A172 (cell line): ENCODE measurements at places on chromosomes 2 and 18.

DNA sequence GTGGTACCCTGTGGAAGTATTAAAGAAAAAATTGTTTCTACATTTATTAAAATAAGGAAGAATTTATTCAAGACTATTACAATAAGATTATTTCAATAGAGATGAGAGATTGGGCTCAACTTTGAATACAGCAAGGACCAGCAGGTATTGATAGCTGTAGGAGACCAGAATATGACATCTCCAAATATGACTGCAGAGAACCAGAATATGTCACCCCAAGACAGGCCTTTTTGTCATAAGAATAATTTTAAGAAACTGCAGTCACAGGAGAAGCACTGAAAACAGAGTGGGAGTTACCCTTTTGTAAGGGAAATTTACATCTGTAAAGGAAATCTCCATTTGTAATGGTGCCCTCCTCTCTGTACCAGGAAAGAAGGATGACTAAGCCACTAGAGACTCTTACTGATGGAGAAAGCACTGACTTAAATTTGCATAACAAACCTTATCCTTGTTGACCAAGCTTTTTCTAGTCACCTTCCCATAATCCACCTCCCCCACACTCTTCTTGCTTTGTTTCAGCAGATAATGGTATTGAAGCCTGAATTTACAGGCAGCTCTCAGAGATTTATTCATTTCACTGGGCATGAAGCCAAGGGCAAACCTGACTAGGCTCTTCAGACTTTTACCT lies 145.1 kb upstream of the RMP24 start:
- DNase-seq, result no peak

DNA sequence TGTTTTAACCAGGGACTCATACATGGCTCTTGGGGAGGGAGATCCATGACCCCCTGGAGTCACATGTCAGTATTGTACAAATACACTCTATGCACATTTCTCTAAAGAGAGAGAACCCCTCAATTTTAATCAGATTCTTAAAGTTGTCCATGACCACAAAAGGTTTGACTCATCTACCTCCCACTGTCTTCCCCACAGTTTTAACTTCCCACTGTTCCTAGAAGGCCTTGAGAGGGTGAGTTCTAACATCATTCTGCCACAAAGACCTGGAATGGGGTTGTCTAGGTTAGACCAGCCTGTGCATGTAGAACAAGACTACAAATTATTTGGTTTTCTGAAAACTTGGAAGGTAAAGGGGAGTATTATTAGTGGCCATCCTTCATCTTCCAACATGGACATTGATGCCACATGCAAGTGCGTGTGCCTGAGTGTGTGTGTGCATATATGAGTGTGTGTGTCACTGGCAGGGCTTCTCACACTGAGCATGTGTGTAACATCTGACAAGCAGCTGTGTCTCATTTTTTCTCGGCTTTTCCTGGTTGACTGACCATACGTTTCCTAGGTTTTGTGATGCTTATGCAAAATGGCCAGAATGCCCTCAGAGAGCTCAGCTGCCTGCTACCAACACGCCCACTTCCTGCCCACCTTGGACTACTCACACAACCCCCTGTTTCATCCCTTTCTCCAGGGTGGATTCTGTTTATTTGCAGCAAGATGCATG lies 94.6 kb upstream of the LGALSL start:
- peak; percentile 67 for DNase-seq

DNA sequence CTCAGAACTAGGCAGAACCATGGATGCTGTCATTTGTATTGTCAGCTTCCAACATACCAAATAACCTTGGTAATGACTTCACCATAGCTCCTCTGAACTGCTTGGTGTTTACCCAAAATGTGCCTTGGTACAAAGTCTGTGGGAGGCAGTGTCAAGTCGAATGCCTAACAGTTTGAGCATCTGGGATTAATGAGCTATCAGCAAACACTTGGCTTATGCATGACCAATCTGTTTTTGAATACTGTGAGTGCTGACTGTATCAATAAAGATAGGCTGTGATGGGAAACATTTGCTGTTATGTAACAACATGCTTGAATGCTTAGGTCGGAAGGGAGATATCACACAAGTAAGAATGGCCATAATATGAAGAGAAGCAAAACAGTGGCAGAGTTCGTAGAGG lies 455.4 kb downstream of the CMPK2 start:
- DNase-seq, result no peak

GRCh38 chr2:224099861-224100643 lies 61.0 kb upstream of the SERPINE2 start:
- DNase-seq, result no peak

- DNase-seq, result peak; percentile 76
Observed at GRCh38 chr2:216698895-216699294, 3.5 kb upstream of the IGFBP5 start.

DNA sequence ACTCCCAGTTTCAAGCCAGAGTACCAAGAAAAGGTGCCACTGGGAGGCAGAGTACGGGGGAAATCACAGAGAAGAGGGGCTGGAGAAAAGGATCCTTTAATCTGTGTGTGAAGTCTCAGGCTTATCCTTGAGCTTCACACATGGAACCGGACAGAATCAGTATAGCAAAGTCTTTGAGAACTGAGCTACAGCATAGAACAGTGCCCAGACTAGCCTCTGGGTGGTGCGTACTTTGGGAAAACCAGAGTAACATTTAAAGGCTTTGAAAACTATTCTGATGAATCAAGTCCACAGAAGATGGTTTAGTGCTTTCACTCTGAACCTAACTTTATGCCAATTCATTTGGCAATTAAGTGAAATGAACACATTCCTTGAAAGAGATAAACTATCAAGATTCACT lies 83.1 kb downstream of the BABAM2 start:
- no peak for DNase-seq

- no peak for DNase-seq
Observed at GRCh38 chr18:58045242-58046092, 1.4 kb downstream of the NEDD4L start.

DNA sequence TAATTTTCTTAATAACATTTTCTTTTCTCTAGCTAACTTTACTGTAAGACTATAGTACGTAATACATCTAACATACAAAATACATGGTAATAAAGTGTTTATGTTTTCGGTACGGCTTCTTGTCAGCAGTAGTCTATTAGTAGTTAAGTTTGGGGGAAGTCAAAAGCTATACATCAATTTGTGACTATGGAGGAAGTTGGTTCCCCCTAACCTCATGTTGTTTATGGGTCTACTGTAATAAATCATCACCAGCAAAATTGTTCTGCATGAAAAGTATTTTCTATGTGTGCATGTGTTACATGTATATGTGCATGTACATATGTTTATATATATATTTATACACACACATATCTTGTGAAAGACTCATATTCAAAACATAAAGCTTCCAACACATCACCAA lies 303.0 kb downstream of the TRIB2 start:
- no peak for DNase-seq

GRCh38 chr2:197256547-197257170 lies 53.9 kb downstream of the ANKRD44 start:
- no peak for DNase-seq

- no peak for DNase-seq
Observed at GRCh38 chr2:103859238-103859637, 994.7 kb upstream of the POU3F3 start.

GRCh38 chr18:48037481-48038271 lies 107.2 kb upstream of the SMAD2 start:
- no peak for DNase-seq

GRCh38 chr2:71933467-71934319 lies 214.0 kb downstream of the CYP26B1 start:
- peak; percentile 19 for DNase-seq

DNA sequence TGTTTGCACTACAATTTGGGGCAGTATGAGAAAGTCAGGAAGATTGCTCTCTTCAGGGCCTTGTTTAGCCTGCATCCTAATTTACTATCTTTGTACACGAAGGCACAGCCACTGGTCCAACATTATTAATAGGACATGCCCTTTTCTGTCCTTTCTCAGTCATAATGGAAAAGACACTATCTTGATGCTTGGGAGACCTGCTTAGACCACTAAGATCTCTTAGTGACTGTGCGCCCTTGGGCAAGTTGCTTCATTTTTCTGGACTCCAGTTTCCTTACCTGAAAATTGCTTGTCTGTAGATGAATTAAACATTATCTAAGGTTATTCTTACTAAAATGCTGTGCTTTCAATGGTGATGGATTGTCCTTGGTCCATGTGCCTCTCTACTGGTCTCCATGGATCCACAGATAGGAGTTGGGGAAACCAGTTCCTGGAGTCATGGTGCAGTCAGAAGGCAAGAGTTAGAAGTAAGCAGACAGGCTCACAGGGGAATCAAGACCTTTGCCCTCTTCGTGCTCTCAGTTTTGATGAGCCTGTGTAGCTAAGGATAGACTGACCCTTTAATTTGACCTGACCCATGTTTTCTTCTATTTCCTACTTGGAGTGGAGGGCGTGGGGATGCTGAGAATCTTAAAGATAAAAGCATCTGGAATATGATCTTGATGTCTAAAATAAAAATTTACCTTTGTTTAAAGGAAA lies 114.0 kb downstream of the RAPGEF4 start:
- no peak for DNase-seq

DNA sequence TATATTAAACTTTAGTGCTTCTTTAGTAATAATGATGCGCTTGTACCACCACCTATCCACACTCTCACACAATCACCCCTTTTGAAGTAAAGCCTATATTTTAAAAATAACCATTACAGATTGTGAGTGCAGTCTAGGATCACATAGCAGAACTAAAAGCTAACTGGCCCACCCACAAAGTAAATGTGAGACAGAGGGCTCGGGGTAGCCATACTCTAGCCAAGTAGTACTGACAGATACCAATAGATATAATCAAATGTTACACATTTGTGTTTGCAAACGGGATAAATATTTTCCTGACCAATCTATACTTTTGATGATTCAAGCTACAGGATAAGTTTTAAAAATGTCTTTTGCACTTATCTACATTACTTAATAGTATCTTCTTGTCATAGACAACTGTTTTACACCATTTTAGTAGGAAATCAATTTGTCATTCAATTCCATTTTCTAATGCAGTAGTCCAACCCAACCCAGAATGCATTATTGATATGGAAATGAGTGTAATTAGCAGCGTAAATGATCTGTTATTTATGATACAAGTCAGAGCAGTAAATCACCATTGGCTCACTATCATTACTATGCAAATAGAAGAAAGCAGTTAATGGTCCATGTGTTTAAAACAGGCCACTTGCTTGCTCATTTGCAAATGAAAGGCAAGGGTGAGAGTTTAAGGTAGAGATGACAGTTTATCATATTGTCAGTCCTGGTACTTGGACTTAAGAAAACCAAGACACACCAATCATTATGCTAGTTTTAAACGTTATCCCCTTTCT lies 111.8 kb downstream of the ERBB4 start:
- no peak for DNase-seq

DNA sequence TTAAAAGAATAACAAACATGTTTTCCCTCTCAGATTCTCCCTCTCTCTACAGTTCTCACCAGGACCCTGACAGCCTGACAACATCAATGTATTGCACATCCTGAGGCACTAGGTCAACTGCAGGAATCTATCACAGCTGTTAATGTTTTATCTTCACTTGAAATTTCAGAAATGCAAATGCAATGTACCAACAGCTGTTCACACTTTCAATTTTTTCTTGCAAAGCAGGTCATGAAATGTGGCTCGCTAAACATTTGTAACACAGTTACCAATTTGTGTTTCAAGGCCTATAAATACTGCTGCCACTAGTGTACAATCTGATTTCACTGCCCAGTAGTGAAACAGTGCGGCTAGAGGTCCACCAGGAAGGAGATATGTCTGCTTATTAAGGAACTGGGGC lies 147.8 kb downstream of the EXOC6B start:
- DNase-seq, result no peak

GRCh38 chr2:184890311-184890710 lies 292.0 kb downstream of the ZNF804A start:
- no peak for DNase-seq

DNA sequence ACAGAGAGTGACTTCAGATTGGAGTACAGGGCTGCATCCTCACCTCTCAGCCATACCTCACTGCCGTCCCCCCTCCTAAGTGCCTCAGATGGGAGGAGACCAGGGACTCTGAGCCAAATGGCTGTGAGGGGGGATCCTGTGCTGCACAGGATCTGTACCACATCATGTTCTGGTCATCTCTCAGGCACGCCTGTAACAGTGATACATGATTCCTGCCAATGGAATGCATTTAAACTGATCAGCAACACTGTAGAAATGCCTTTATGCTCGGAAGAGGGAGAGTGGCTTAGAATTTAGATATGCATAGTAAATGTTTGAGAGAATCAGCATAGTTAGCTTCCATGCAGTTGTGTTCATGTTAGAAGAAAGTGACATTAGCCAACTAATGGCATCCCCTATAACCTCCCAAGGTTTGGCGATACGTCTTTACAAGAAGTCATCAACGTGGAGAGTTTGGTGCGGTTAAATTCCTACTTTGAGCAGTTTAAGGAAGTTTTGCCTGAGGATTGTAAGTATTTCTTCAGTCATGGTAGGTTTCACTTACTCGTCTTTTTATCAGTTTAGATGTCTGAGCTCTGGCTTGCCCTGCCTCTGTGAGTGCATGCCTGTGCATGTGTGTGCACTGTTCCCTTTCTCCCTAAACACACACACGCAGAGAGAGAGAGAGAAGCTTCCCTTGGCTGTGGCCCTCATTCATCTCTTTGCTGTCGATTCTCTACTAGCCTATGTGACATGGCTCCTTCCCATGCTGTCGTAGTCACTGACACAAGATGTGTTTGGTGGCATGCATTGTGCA lies 40.0 kb downstream of the COA5 start:
- DNase-seq, result no peak

DNA sequence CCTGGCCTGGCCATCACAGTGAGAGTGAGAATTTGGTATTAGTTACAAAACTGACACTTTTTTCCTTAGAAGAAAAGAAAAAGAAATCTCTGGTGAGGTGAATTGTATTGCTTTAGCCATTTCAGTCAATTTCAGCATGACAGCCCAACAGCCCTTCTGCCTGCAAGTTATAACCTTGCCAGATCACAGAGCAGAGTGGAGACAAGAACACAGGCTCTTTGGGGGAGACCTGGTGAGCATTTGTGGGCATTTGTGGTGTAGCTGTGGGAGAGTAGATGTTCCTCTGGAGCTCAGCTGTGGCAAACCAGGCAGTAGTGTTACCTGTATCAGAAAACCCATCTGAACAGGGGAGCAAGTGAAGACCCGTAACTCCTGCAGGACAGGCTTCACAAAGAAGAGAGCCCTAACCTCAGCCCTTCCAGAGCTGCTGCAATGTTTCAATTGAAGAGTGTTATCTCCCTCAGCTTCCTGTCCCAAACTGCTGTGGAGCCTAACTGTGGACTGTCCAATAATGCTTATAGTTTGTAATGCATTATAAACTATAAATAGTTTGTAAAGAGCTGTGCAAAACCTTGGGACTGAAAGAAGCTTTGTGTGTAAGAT lies 22.8 kb upstream of the DLX1 start:
- no peak for DNase-seq

DNA sequence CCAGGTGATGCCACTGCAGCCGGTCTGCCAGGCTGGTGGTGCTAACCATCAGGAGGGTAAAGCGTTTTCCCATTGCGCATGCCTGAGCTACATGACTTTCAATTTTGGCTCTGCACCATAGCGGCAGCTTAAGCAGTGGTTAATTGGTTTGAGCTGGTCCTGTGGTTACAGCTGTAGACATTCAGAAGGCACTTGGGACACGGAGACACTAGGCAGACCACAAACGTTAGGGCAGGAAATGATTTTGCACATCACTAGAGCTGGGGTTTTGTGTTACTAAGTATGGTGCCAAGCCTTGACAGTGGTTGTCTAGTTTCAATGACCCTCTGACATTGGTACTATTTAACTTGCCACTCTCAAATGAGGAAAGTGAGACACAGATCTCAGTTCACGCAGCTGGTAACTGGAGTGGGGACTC lies 28.9 kb upstream of the CNOT11 start:
- peak; percentile 59 for DNase-seq
